ENCODE measurements at places on chromosomes 16 and 17.

- DNase-seq = no peak
Measured at GRCh38 chr17:60857556-60858080, 180.0 kb downstream of the BCAS3 start.

GRCh38 chr17:50944054-50944901 lies 78.1 kb upstream of the TOB1 start:
- peak; percentile 42 for DNase-seq

GRCh38 chr16:61261315-61261714 lies 774.9 kb downstream of the CDH8 start:
- no peak for DNase-seq

DNA sequence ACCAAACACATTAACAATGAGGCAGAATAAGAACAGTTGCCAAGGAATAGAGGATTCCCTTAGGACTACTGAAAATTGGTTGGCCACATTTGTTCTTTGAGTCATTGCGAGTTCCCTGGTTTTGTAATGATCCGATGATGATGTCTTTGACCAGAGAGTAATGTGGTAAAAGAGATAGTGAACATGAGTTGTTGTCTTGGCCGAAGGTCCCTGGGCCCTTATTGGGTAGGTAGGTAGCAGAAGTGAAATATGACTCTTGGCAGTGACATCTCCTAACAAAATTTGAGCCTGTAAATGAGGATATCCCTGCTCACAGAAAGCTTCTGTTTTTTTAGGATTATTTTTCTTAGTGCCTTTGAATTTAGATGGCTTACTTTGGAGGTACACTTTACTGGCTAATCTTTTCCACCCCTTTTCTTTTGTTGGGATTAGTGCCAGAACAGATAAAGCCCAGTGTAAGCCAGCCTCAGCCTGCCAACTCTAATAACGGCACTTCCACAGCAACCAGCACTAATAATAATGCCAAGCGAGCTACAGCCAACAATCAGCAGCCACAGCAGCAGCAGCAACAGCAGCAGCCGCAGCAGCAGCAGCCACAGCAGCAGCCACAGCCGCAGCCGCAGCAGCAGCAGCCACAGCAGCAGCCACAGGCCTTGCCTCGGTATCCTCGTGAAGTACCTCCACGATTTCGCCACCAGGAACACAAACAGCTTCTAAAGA lies 47.2 kb downstream of the TNRC6A start:
- DNase-seq = peak; percentile 91

GRCh38 chr17:79595471-79595870 lies 15.4 kb downstream of the RBFOX3 start:
- DNase-seq = no peak

DNA sequence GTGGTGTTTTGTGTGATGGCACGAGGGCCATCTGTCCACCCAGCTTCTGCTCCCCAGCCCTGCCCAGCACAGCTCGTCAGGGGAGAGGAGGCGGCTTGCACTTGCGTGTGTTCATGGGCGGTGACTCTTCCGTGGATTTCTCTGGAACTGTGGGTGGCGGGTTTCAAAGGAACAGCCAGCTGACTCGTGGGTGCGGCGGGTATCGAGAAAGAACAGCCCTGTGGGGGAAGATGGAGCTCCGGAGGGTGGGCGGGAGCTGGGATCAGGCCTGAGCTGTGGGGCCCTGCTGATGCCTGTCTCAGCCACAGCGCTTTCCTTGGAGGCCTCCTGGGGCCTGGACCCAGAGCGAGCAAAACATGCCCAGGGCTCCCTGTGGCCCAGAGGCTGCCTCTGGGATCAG lies 13.2 kb downstream of the NAGPA start:
- no peak for DNase-seq

- no peak for DNase-seq
Measured at GRCh38 chr16:2278956-2279800, 11.3 kb upstream of the RNPS1 start.

DNA sequence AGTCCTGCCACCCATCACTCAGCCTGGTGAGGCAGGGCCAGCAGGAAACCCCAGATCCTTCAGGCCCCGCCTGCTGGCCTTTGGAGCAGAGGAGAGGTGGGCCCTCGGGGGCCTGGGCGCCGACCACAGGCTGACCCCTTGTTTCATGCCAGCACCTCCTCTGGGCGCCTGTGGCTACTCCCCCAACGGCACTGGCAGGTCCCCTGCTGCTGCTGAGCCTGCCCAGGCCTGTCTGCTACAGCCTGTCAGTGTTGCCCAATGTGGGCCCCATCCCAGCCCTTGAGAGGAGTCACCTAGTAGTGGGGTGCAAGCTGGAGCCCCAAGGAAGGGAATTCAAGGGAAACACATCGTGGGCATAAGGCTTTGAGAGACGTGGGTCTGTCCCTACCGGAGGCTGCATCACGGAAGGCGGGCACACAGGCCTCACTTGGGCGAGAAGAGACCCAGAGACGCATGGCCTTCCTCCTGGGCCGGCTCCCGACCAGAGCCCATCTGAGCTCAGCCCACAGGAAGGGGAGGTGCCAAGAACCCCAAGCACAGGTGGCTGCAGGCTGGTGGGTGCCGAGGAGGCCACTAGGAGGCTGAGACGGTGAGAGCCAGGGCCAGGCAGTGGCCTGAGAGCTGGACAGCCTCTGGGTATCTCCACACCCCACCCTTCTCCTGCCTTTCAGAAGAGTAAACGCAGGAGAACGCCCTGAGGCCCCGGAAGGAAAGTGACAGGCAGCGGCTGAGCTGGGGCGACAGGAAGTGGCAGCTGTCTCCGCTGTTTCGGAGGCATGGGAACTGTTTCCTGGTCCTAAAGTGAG lies 8.0 kb upstream of the FASN start:
- DNase-seq = peak; percentile 50

- DNase-seq = no peak
Measured at GRCh38 chr17:17926840-17927449, 45.3 kb downstream of the TOM1L2 start.
